ENCODE measurements at places on chromosomes 11 and 22. TPM values are rescaled to one million over a fixed set of nuclear protein-coding genes. Genes with fewer than 3 reads are reported as not detected.

GLYATL1 gene
- total RNA-seq: 1.7 TPM

CD6 gene
- 5.7 TPM for total RNA-seq

HOATZ gene
- total RNA-seq: not detected

MYO7A gene
- 6.5 TPM for total RNA-seq

SMC1B gene
- not detected for total RNA-seq

CHST1 gene
- total RNA-seq: 2.0 TPM

GSTT2B gene
- 1.4 TPM for total RNA-seq

TNNT3 gene
- not detected for total RNA-seq

CNTF gene
- 1.1 TPM for total RNA-seq

- ATAC-seq: no peak
Observed at GRCh38 chr11:43493431-43493830, 134.7 kb downstream of the TTC17 start.

DNA sequence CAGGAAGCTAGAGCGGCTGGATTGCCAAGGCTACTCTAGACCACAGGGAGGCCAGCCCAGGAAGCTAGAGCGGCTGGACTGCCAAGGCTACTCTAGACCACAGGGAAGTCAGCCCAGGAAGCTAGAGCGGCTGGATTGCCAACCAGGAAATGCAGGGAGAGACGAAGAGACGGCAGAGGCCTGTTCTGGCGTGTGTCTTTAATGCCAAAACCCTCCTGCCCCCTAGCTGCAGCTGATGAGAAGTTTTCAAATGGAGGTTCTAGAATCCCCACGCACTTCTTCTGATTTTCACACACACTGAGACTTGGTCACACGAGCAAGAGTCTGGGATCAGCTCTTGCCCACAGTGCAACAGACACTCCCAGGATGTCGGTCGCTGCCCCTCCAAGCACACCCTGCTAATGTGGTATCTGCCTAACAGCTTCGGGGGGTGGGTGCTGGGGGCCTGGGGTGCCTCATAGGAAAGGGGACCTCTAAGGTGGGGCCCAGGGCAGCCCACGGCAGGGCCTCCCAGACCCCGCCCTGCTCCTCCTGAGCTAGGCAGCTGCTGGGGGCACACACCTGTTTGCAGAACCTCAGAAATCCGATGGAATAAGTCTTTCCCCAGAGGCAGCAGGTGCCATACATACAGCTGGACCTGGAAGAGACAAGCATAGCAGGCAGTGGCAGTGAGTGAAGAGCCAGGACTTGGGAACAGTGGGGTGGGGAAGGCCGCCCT is 28.5 kb downstream of the MAFF start:
- ATAC-seq: peak; percentile 42

DNA sequence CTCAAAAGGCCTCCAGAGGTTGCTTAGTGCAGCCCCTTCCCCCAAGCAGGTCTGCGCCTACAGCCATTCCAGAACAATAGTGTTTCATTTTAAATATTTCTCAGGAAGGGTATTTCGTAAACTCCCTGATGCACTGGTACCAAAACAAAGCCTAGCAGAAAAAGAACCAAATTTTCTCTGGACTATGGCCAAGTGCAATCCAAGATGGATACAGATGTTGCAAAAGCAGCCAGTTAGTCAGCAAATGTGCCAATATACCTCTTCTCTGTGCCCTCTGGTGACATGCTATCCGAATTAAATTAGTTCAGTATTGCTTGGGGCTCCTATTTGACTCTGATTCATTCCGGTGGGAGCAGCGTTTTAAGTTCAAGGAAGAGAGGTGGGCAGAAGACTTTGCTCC is 247.8 kb downstream of the NTM start:
- ATAC-seq: no peak

DNA sequence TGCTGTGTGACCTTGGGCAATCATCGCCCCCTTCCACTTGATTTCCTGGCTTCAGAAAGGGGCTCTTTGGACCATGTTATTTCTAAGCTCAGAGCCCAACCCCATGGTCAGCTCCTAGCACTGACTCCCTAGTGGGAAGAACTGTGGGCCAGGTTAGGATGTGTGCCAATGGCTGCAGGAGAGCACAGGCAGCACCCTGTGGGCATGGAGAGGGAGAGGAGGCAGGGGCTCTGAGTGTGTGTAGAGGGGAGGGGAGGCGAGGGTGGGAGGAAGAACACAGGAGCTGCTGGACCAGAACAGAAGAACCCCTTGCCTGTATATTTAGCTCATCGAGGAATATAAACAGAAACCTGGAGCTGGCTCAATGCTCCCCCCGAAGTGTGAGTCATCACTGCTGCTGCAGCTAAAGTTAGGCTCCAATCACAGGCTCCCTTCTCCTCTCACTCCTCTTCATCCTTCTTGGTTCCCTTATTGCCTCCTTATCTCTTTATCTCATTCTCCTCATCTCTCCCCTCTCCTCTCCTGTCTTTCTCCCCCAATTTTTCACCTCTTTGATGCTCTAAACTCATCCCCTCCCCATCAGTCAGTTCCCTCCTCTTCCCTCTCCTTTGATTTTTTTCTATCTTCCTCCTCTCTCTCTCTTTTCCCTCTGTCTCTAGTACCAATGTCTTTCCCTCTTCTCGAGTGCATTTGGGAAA is 14.5 kb upstream of the RPS19BP1 start:
- peak; percentile 63 for ATAC-seq

DNA sequence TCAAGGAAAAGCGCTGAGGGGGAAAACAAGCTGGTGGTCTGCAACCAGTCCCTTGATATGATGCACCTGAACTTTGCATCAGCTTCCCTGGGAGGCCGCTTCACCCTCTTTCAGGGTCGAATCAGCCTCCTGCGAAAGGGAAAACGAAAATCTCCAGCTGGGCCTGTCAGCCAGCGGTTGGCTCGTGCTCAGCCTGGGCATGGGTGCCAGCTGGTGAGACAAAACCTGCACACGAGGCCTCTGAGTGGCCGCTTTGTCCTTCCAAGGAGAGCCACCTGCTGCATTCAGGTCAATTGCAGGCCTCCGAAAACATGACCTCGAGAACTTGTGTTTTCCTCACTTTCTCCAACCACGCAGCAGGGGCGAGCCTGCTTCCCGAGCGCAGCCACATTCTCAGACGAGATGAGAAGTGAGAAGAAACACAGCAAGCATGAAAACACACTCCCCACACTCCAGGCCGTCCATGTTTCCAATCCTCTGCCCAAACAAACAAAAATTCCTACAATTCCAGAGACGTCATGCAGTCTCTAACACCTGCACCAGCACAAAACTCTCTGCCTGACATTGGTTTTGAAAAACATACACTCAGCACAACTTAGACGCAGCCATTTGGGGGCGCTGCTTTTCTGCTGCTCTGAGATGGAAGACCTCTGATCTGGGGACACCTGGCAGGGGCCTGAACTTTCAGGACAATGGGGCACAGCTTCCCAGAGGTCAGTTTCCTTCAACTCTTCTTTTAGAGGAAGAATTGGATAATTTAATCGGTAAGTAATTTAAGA is 77.1 kb downstream of the DHCR7 start:
- no peak for ATAC-seq

- no peak for ATAC-seq
Observed at GRCh38 chr11:7918141-7918540, 12.9 kb downstream of the OR10A6 start.

- ATAC-seq: peak; percentile 54
Observed at GRCh38 chr11:107042748-107043147, 24.5 kb upstream of the GUCY1A2 start.

- ATAC-seq: no peak
Observed at GRCh38 chr11:94856443-94856842, 88.3 kb downstream of the AMOTL1 start.

DNA sequence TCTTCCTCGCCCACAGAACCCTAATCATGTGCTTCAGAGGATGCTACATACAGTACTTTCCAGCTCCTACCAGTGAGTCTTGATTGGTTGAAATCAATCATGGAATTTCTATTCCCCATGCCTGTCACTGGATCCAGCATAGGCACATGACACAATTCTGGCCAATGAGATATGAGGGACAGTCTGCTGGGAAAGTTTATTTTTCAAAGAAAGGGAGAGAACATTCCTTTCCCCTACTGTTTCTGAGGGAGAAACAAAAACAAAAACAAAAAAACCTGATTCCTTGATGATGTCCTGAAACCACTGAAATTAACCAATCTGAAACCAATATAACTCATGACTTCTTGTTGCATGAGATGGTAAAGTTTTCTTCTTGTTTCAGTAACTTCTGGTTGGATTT is 3.3 kb upstream of the RCN1 start:
- ATAC-seq: no peak

DNA sequence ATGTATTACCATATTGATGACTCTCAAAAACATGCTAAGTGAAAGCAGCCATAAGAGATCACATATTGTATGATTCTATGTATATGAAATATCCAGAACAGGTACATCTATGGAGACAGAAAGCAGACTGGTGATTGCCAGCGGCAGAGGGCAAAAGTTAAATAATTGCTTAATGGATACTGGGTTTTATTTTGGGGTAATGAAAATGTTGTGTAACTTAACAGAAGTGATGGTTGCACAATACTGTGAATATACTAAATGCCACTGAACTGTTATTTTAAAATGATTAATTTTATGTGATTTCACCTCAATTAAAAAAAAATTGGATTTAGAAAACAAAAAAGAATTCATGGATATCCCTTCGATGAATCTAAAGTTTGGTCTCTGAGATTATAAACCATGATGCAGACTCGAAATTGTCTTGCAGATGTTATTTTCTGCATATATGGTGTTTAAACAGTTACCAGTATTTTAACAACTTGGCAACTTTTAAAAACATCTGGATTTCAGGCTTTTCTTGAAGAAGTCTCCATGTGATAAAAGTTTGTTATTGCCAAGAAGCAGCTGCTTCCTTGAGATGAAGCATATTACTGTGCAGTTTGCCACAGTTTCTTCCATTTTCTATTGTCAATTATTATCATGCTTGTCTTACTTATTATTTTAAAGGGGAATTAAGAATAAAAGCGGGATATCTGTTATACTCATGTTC is 38.1 kb downstream of the LARGE2 start:
- ATAC-seq: no peak

GRCh38 chr22:19182472-19183157 is 4.1 kb upstream of the SLC25A1 start:
- ATAC-seq: no peak

GRCh38 chr11:8008212-8008611 is 21.1 kb downstream of the EIF3F start:
- no peak for ATAC-seq

DNA sequence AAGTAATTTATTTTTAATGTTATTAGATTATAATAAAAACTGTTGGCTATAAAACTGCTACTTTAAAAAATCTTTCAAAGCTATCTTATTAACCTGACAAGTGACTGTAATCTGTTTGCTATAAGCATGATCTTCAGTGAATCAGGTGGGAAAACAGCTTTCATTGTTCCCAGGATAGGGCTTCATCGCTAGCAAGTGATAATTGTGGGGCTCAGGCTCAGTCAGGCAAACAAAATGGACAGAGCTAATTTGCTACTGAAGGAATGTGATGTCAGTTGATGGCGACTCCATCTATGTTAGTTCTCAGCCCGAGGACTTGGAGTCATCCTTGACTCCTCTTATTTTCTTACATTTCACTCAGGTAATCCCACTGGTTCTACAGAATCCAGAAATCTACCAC is 125.0 kb downstream of the RASSF10 start:
- ATAC-seq: no peak

DNA sequence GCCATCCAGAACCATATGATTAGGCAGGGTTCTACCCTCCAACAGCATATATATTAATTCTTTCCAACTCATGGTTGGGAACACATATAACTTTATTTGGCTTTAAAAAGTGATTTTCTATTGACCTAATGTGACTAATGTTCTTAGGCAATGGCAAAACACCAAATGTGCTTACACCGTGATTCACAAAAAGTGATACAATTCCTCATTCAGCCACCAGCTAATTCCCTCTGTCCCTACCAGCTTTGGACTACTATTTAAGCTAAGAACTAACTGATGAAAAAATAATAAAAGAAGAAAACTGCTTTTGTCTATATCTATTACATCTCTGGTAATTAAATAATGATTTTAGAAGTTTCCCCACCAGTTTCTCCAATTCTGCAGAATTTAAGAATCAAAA is 4.7 kb downstream of the CTSC start:
- ATAC-seq: no peak

GRCh38 chr11:47886096-47886495 is 37.9 kb upstream of the NUP160 start:
- ATAC-seq: peak; percentile 38

GRCh38 chr22:40603088-40603605 is 33.4 kb downstream of the MRTFA start:
- peak; percentile 93 for ATAC-seq

- ATAC-seq: no peak
Observed at GRCh38 chr11:79437981-79438630, 2.7 kb downstream of the TENM4 start.

- ATAC-seq: peak; percentile 59
Observed at GRCh38 chr11:118078911-118079411, 2.1 kb downstream of the TMPRSS4 start.

GRCh38 chr22:20530368-20531153 is 23.2 kb downstream of the MED15 start:
- peak; percentile 79 for ATAC-seq

DNA sequence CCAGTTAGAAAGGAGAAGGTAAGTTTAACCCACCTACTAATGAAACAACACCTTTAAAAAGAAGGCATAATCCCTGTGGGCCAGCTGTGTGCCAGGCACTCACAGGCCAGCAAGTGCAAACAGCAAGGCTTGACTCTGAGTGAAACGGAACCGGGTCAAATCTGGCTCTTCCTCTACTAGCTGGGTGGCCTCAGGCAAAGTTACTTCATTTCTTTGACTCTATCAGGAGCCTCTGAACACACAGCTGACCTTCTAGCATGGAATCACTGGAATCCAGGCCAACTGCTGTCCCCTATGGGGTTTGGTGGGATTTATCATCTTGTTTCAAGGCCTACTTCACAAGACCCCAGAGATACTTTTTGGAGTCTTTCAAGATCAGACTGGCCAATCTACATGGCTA is 3.3 kb downstream of the RAB38 start:
- ATAC-seq: no peak

DNA sequence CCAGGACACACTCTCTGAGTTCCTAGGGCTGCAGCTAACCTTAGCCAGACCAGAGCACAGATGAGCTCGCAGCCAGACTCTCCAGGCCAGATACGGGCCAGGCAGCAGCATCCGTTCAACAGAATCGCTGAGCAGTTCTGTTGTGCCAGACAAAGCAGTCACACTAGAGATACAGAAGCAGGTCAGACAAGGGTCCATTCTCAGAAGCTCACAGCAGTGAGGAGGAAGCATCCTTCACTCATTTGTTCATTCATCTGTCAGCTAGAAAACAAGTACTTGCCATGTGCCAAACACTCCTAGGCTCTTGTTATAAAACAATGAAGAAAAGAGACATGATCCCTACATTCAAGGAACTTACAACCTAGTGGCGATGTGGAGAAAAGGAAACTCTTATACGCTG is 2.6 kb downstream of the LMO2 start:
- no peak for ATAC-seq
